ENCODE measurements at places on chromosomes 11 and 22. TPM values are rescaled to one million over a fixed set of nuclear protein-coding genes. Genes with fewer than 3 reads are reported as not detected.

Gene CRYBB2
- polyA plus RNA-seq = 0.46 TPM

DNA sequence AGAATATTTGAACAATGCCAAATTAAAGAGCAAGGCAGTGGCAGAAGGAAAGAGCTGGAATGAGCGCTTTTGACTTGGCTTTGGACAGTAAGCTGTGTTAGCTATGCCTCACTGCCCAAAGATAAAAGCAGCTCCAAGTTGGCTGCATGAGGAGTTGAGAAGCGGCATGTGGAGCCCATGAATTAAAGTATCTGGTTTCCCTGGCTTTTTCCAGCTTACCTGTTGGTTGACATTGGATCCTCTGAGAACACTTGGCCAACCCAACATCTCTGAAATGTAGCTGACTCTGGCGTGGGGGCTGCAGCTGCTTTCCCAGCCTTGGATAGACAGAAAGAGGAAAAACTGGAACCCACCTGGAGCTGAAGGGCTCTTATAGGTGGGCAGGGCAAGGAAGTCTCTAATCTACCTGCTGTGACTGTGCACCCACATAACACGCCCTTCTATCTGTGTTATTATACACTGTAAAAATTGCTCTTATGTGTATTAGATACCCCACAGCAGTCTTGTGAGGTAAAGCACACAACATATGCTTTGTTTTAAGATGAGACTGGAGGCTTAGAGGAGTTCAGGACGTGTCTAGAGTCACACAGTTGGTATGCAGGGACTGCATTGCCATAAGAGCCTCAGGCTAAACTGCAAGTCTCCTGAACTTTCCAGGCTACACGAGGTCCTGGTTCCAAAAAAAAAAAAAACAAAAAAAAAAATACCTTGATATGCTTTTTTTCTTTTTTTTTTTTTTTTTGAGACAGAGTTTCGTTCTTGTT is 5.8 kb downstream of the UBASH3B start:
- DNase-seq = peak; percentile 47

- no peak for DNase-seq
Measured at GRCh38 chr11:130165601-130166456, 6.2 kb downstream of the ST14 start.

DNA sequence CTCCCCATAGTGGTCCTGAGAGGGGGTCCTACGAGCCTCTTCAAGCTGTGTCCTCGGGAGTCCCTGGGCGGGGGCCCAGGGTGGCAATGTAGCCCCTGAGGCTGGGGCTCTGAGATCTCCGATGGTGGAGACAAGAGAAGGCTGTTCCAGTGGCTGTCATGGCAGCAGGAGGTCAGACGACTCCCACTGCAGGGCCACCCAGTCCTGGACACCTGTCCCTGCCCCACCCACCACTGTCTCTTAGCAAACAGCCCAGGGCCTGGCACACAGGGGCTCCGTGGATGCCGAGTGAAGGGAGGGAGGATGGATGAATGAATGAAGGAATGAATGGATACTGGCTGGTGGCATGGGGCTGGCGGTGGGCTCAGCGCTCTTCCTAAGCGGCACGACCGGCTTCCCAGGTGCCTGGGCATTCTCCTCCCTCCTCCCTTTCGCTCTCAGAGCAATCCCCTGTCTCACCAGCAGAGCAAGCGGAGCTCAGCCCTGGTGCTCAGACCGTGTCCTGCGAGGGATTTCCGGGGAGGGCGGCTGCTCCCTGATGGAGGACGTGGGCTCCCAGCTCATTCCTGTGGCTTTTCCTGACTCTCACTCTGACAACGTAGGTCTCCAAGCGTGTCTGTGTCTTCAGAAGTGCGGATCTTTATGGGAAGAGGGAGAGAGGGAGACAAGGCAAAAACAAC is 1272.6 kb downstream of the BRD1 start:
- no peak for DNase-seq

Gene FOXRED1
- polyA plus RNA-seq = 36.7 TPM

Gene OR52H1
- polyA plus RNA-seq = not detected

DNA sequence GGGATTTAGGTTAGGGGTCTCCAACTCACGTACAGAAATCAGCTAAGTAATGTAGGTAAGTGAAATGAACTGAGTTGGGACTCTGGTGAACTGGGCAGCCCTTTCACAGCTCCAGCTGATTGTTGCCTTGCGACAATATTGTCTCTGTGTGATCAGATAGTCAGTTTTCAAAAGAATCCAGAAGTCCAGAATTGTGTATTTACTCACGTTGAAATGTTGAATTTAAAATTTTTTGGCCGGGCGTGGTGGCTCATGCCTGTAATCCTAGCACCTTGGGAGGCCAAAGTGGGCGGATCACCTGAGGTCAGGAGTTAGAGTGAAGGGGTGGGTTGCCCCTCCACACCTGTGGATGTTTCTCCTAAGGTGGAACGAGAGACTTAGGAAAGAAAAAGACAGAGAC is 18.8 kb upstream of the WDR74 start:
- no peak for DNase-seq

Gene BIRC2
- polyA plus RNA-seq = 102 TPM

Gene THY1
- 90.0 TPM for polyA plus RNA-seq

Gene SCT
- 3.5 TPM for polyA plus RNA-seq

Gene MPPED2
- 25.6 TPM for polyA plus RNA-seq

DNA sequence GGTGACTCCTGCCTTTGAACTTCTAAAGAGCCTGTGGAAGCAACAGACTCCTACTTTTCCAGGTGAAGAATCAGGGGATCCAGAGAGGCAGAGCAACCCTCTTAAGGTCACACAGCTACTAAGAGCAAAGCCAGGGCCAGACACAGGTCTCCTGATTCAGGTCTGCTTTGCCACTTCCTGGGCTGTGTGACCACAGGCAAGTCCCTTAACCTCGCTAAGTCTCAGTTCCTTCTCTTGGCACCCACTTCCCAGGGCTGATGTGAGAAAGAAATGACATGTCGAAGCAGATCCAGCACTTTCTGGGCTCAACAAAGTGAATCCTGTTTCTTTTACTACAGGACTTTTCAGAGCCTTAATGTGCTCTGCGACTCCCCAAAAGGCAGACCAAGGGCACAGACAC is 30.2 kb downstream of the UQCR10 start:
- DNase-seq = no peak

Gene MB
- polyA plus RNA-seq = not detected

Gene NOX4
- 56.2 TPM for polyA plus RNA-seq

Gene OR51B2
- not detected for polyA plus RNA-seq

GRCh38 chr11:106553304-106553703 is 465.0 kb downstream of the GUCY1A2 start:
- DNase-seq = no peak

DNA sequence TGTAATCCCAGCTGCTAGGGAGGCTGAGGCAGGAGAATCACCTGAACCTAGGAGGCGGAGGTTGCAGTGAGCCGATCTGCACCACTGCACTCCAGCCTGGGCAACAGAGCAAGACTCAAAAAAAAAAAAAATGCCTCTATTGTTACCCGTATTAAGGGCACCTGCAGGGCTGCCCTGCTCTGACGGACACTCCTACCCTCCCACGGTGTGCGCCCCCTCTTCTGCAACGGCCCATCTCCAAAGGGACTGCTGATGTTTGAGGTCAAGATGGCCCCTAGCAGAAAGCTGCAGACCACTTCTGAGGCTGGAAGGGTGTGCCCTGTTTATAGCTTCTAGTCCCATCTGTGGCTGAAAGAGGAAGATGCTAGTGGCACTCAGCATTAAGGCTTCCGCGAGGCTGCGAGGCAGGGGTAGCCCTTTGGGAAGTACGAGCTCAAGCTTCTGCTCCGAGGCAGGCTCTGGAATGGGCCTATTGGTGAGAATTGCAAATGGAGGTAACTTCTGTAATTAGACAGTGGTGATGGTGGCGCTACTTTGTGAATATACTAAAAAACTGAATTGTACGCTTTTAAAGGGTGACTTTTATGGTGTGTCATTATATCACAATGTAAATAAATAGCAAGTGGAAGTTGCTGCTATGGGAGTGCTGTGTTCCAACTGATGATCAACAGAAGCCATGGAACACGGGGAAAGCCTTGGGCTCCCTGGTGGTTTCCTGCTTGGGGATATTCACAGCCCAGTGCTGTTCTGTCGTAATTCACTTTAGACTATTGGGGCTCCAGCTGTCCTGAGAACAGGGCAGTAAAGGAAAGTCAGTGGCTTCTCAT is 24.3 kb downstream of the ARFGAP2 start:
- DNase-seq = no peak

Gene CNIH2
- 4.7 TPM for polyA plus RNA-seq

GRCh38 chr22:22210375-22210774 is 34.2 kb upstream of the VPREB1 start:
- no peak for DNase-seq

Gene GAL3ST3
- 5.0 TPM for polyA plus RNA-seq

DNA sequence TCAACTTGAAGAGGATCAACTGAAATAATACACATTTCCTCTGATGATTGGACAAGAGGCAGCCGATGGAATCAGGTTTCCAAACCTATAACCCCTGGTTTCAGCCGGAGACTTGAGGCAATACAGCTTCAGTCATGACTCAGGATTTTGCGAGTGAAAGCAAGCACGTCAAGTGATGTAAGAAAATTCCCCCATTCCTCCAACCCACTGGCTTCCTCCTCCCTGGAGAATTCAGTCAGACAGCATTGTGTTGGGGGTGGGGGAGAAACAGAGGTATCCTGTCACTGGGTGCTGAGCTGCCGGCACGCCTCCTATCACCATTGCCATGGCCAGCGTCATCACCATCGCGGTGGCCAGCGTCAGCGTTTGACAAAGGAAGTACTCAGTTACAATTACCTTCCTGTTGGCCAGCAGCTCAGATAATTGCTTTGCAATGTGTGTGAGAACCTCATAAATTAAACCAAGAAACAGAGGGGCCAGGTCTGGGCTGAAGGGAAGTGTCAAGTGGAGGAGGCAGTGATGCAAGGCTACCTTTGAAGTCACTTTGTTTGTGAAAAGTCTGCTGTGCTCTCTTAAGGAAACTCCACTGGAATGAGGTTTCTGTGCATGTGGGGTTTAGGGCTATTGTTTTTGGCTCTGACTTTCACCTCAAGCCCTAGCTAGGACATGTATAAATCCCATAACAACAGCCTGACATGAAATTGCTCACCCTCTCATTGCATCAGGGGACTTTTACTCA is 50.2 kb downstream of the LIF start:
- peak; percentile 81 for DNase-seq

- DNase-seq = no peak
Measured at GRCh38 chr11:11297578-11297977, 55.5 kb downstream of the CSNK2A3 start.

Gene LINC01488
- polyA plus RNA-seq = 0.03 TPM

DNA sequence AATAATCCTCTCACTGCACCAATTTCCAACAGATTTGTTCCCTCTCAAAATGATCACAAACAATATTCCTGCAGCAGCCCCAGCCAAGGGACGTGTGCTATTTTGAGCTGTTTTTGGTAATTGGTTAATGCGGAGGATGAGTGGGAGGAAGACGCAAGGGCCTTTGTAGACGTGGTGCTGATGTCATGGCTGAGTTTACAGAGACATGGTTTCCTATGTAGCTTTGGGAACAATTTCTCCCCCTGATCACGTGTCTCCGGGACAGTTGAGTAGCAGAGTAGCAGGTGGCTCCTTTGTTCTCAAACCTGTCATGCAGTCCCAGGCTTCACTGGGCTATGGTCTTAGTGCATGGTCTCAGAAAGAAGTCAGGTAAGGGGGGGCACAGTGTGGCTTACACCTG is 183.2 kb upstream of the NECTIN1 start:
- no peak for DNase-seq

GRCh38 chr22:40975366-40975765 is 24.2 kb downstream of the RBX1 start:
- no peak for DNase-seq

Gene CASP5
- polyA plus RNA-seq = not detected

Gene C11orf21
- polyA plus RNA-seq = 1.0 TPM

DNA sequence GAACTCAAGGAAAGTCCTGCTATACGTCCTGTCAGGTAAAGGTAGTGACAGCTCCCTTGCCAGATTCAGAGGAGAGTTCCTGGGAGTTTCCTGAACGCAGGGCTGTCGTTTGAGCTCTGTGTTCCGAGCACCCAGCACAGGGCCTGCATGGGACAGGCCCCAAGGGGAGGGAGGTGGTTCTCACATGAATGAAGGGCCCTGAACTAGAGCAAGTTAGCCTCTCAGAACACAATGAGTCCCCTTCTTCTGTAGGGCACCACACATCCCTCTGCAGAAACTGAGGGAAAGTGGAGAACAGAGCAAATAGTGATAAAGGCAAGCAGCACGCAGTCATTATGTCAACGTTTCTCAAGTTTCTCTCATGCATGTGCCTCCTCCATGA is 35.3 kb downstream of the NEU3 start:
- DNase-seq = no peak

Gene RBM14
- 67.7 TPM for polyA plus RNA-seq

Gene FAM111B
- 15.6 TPM for polyA plus RNA-seq

Gene MMP8
- not detected for polyA plus RNA-seq

DNA sequence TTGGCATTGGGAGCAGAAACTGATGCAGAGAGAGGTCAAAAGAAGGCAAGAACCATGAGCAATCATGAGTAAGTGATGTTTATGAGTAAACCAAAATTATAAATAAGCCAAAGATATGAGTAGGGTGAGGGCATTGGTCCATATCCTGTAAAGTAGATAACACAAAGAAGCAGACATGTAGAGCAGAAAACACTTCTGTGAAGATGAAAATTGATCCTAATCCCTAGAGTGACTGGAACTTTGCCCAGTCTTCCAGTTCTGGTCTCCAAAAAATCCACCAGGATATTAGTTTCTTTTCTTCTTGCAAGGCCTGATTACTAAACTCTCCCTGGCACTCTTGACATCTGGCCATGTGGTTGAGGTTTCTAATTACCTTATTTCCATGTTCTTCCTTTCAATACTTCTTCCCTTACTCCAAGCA is 13.7 kb upstream of the DRD2 start:
- DNase-seq = no peak

- no peak for DNase-seq
Measured at GRCh38 chr11:58742140-58742539, 10.4 kb upstream of the GLYAT start.

Gene TRIM49C
- polyA plus RNA-seq = not detected

GRCh38 chr11:57230791-57231538 is 6.1 kb downstream of the APLNR start:
- DNase-seq = no peak

- no peak for DNase-seq
Measured at GRCh38 chr11:32056438-32056837, 34.4 kb upstream of the RCN1 start.

Gene OR2AG2
- 0.08 TPM for polyA plus RNA-seq

DNA sequence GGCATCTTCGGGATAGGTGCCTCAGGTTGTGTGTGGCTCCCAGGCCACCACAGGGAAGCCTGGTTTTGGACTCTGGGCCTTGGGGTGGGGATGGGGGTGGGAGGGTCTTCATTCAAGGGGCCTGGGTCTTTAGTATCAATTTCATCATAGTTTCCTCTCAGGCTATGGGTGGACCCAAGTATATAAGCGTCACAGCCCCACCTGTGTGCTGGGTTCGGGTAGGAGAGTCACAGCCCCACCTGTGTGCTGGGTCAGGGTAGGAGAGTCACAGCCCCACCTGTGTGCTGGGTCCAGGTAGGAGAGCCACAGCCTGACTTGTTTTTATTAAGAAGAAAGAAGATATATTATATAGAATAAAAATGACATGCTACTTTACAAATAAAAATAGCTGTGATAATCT is 422.1 kb downstream of the BRD1 start:
- no peak for DNase-seq

Gene PGM2L1
- polyA plus RNA-seq = 3.7 TPM

- DNase-seq = no peak
Measured at GRCh38 chr11:12239804-12240371, 129.5 kb downstream of the MICAL2 start.
